Nephron progenitor cell (in vitro differentiated cells): ENCODE measurements at places on chromosomes 3 and 15.

GRCh38 chr15:38883987-38884386 is 319.4 kb upstream of the RASGRP1 start:
- peaks cover 10% of the 10 kb centered on the region for H3K27me3 ChIP-seq
- DNase-seq = no peak
- H3K27ac ChIP-seq = no peak overlapping the region

DNA sequence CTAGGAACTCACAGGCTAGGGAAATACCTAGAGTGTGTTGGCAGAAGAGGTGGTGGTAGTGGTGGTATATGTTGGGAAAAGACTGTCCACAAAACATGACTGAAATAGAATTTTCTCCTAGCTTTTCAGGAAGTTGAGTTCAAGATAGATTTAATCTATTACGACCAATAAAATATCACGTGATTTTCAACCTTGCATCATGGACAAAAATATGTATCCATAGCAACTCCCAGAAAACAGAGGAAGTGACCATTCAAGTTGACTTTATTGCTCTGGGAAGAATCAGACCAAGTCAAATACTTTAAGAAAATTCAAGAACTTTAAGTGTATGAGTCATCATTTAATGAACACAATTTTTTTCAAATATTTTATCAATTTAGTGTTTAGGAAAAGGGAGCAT is 347.0 kb upstream of the ZNF385D start:
- DNase-seq = no peak
- H3K27ac ChIP-seq = no peak overlapping the region
- no peaks in the 10 kb centered on the region for H3K27me3 ChIP-seq
- H3K4me3 ChIP-seq = no peak overlapping the region
- no peaks in the 10 kb centered on the region for H3K36me3 ChIP-seq

- peaks cover 59% of the 10 kb centered on the region for H3K36me3 ChIP-seq
- no peaks in the 10 kb centered on the region for H3K4me1 ChIP-seq
- H3K27ac ChIP-seq = no peak overlapping the region
- DNase-seq = no peak
- H3K4me3 ChIP-seq = no peak overlapping the region
These were observed 9.6 kb downstream of the KIF7 start for GRCh38 chr15:89645680-89646079.

- H3K4me3 ChIP-seq = no peak overlapping the region
- H3K27me3 ChIP-seq = peaks cover 67% of the 10 kb centered on the region
- no peaks in the 10 kb centered on the region for H3K36me3 ChIP-seq
- DNase-seq = peak; percentile 62
- no peak overlapping the region for H3K27ac ChIP-seq
- no peaks in the 10 kb centered on the region for H3K4me1 ChIP-seq
These were observed 393.4 kb downstream of the NTRK3 start for GRCh38 chr15:87863152-87863551.

GRCh38 chr15:89839167-89839810 is 24.6 kb upstream of the ANPEP start:
- peaks cover 64% of the 10 kb centered on the region for H3K36me3 ChIP-seq
- no peaks in the 10 kb centered on the region for H3K27me3 ChIP-seq
- no peaks in the 10 kb centered on the region for H3K4me1 ChIP-seq
- H3K4me3 ChIP-seq = no peak overlapping the region

- H3K4me1 ChIP-seq = peaks cover 14% of the 10 kb centered on the region
- no peak overlapping the region for H3K27ac ChIP-seq
- H3K4me3 ChIP-seq = no peak overlapping the region
- no peaks in the 10 kb centered on the region for H3K36me3 ChIP-seq
- H3K27me3 ChIP-seq = peaks cover 18% of the 10 kb centered on the region
These were observed 67.9 kb upstream of the TMEM115 start for GRCh38 chr3:50427217-50427616.

DNA sequence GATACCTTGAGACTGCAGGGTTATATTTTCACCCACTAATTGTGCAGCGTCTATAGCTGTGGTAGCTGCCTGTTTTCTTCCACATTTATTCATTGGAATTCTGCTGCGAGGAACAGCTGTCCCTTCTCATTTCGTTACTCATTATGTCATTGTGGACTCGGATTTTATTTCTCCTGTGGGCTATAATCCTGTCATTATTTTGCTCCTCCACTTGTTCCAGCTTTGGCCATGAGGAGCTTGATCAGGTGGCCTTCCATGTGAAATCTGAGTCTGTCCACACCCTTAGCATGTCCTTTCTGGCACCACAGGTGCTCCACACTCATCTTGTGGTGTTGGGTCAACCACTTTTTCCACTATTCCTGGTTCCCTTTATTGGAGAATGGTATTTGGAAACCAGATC is 14.8 kb downstream of the LYSMD4 start:
- DNase-seq = no peak
- H3K36me3 ChIP-seq = peaks cover 55% of the 10 kb centered on the region
- peaks cover 2% of the 10 kb centered on the region for H3K27me3 ChIP-seq
- peaks cover 8% of the 10 kb centered on the region for H3K4me1 ChIP-seq

DNA sequence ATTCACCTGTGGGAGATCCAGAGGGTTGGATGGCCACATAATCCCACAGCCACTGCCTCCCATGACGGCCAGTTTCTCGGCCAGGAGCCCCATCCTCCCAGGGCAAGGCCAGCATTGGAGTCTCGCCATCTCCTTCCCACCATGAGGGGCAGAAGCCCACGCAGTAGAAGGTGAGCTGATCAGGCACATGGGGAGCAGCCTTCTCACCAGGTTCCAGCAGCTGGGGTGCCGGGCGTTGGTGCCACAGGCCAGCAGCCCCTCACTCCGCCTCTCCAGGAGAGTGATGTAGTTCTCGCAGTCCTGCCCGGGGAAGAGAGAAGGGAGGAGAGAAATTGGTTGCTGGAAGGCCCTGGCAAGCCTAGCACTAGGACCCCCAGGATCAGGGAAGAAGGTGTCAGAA is 16.1 kb downstream of the SEMA7A start:
- H3K4me3 ChIP-seq = no peak overlapping the region
- peaks cover 14% of the 10 kb centered on the region for H3K36me3 ChIP-seq
- no peak for DNase-seq
- H3K4me1 ChIP-seq = peaks cover 63% of the 10 kb centered on the region
- no peak overlapping the region for H3K27ac ChIP-seq

DNA sequence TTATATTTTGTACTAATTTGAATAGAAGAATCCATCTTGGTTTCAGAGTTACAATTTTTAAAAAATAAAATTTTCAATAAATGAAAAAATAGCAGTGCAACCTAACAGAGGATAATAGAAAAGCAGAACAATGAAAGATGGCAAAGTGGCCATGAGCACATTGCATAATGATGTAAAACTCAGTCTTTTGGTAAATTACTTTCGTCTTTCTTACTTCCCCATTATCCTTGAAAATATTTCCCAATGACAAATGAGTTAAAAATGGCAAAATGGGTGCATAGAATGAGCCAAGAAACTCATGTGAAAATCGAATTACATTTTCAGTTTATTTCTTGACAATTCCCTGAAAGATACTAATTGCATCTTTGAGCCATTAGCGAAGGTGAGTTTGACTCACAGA is 236.4 kb downstream of the CDIN1 start:
- H3K4me1 ChIP-seq = peaks cover 22% of the 10 kb centered on the region
- H3K4me3 ChIP-seq = no peak overlapping the region
- H3K27ac ChIP-seq = no peak overlapping the region
- DNase-seq = no peak
- H3K36me3 ChIP-seq = no peaks in the 10 kb centered on the region
- peaks cover 6% of the 10 kb centered on the region for H3K27me3 ChIP-seq

DNA sequence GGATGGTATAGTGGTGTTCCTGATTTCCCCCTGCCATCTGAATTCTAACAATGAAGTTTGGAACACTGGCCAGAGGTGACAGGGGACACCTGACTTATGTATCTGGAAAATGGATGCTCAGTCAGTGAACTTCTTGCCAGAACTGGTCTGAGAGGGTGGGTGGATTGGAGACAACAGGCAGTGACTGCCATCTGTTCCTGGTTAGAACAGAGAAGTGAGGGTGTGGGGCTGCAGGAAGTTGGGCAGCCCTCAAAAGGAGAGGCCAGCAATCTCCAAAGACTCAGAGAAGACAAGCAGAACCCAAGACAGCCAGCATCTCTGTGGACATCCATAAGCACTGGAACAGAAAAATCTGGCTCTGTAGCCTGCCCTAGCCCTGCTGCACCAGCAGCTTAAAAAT is 50.5 kb downstream of the ANP32A start:
- H3K36me3 ChIP-seq = no peaks in the 10 kb centered on the region
- H3K4me3 ChIP-seq = no peak overlapping the region
- no peak for DNase-seq
- peaks cover 3% of the 10 kb centered on the region for H3K27me3 ChIP-seq

DNA sequence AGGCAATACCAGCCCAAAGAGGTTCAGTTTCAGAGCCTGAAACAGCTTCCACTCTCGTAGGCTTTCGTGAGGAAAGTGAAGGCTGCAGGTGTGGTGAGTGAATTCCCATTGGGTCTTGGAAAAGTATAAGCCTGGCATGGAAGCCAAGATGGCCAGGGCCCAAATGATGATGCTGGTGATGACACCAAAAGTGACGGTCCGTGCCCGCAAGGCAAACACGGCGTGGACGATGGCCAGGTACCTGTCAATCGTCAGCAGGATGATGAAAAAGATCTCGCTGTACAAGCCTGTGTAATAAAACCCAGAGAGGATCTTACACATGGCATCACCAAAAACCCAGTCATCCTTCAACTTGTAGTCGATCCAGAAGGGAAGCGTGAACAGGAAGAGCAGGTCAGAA is 4.4 kb downstream of the CCR1 start:
- peaks cover 4% of the 10 kb centered on the region for H3K4me1 ChIP-seq
- no peak overlapping the region for H3K27ac ChIP-seq
- no peak overlapping the region for H3K4me3 ChIP-seq
- DNase-seq = no peak

- peaks cover 2% of the 10 kb centered on the region for H3K27me3 ChIP-seq
- H3K4me3 ChIP-seq = no peak overlapping the region
- H3K27ac ChIP-seq = no peak overlapping the region
- H3K4me1 ChIP-seq = no peaks in the 10 kb centered on the region
- no peak for DNase-seq
These were observed 112.0 kb downstream of the SCAPER start for GRCh38 chr15:76793162-76793561.

DNA sequence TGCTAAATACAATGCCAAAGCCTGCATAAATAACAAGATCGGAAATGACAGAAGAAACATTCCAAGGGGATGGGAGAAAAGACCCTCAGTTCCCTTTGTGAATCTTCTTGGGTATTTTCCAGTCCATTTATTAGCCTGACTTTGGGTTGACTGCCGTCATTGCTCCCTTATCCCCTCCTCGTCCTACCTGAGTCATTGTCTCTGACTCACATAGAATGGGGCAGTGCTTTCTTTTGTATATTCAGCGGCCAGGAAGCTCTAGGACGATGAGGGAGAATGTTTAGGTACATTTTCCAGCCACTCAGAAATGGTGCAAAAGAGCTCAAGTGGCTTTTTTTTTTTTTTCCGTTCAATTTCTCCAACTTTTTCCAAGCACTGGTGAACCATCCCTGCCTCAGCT is 71.6 kb downstream of the KAT2B start:
- no peaks in the 10 kb centered on the region for H3K27me3 ChIP-seq
- H3K27ac ChIP-seq = no peak overlapping the region
- H3K4me1 ChIP-seq = no peaks in the 10 kb centered on the region
- no peak overlapping the region for H3K4me3 ChIP-seq

DNA sequence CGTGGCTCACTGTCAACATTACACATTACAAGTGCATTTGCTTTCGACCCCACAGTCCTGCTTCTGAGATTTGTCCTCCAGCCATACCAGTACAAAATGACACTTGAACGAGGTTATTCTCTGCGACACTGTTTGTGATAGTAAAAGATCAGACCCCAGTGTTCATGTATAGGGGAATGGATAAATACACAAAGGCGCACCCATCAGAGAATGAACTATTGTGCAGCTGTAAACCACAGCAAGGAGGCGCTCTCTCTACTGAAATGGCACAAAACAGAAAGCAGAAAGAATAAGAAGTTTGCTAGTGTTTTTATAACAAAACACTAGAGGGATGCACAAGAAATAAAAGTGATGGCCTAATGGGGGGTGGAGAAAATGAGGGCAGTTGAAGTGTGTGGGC is 4.9 kb upstream of the CHSY1 start:
- H3K36me3 ChIP-seq = no peaks in the 10 kb centered on the region
- no peaks in the 10 kb centered on the region for H3K27me3 ChIP-seq
- peaks cover 54% of the 10 kb centered on the region for H3K4me1 ChIP-seq
- DNase-seq = no peak

- no peaks in the 10 kb centered on the region for H3K27me3 ChIP-seq
- DNase-seq = no peak
- no peak overlapping the region for H3K27ac ChIP-seq
These were observed 101.5 kb downstream of the FBXL22 start for GRCh38 chr15:63698692-63699091.

DNA sequence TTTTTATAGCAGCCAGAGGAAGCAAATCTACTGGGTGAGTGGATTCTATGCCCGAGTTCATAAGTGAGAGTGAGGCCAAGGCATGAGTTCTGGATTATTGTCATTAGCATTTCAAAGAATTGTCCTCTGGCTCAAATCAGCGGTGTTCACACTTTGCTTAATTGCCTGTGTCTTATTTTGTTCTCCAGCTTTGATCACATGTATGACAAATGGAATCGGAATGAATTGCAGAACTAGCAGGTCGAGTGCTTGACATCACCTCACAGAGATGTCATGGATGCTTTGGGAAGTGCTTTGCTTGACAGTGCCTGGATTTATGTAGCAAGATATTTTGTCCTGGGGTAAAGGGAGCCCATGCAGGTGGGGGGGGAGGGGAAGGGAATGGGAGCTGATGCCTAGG is 68.0 kb downstream of the SH3GL3 start:
- H3K27ac ChIP-seq = no peak overlapping the region
- no peak for DNase-seq
- H3K36me3 ChIP-seq = no peaks in the 10 kb centered on the region
- no peaks in the 10 kb centered on the region for H3K4me1 ChIP-seq
- no peak overlapping the region for H3K4me3 ChIP-seq
- peaks cover 15% of the 10 kb centered on the region for H3K27me3 ChIP-seq

GRCh38 chr3:175066617-175067415 is 207.7 kb downstream of the NAALADL2 start:
- no peak overlapping the region for H3K27ac ChIP-seq
- peaks cover 23% of the 10 kb centered on the region for H3K4me1 ChIP-seq
- H3K27me3 ChIP-seq = peaks cover 2% of the 10 kb centered on the region
- no peak for DNase-seq
- H3K4me3 ChIP-seq = no peak overlapping the region
- H3K36me3 ChIP-seq = no peaks in the 10 kb centered on the region

- DNase-seq = no peak
- no peaks in the 10 kb centered on the region for H3K27me3 ChIP-seq
- no peak overlapping the region for H3K27ac ChIP-seq
- H3K36me3 ChIP-seq = no peaks in the 10 kb centered on the region
These were observed 64.9 kb upstream of the PRICKLE2 start for GRCh38 chr3:64290161-64290560.

DNA sequence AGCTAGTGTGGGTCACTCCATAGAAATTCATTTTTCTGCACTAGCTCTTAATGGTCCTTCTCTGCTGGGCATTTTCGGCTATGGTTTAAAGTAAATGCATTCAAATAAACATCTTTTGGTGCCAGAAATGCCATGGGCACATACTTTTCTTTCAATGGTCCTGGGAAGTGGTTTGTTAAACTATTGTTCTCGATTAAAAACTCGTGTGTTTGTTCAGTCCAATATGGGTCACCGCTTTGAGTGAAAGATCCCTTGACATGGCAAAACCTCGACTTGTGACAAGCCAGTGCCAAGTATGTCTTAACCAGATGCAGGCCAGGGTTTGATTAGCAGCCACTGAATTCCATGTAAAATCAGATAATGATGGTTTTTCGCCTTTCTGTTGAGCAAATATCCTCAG is 331.9 kb upstream of the WNT5A start:
- peaks cover 34% of the 10 kb centered on the region for H3K4me1 ChIP-seq
- no peak overlapping the region for H3K27ac ChIP-seq
- no peaks in the 10 kb centered on the region for H3K36me3 ChIP-seq
- H3K4me3 ChIP-seq = no peak overlapping the region
- no peak for DNase-seq
- H3K27me3 ChIP-seq = peaks cover 3% of the 10 kb centered on the region
